Bone marrow (tissue), 2 donors: ENCODE measurements at places on chromosomes 5 and 9.

DNA sequence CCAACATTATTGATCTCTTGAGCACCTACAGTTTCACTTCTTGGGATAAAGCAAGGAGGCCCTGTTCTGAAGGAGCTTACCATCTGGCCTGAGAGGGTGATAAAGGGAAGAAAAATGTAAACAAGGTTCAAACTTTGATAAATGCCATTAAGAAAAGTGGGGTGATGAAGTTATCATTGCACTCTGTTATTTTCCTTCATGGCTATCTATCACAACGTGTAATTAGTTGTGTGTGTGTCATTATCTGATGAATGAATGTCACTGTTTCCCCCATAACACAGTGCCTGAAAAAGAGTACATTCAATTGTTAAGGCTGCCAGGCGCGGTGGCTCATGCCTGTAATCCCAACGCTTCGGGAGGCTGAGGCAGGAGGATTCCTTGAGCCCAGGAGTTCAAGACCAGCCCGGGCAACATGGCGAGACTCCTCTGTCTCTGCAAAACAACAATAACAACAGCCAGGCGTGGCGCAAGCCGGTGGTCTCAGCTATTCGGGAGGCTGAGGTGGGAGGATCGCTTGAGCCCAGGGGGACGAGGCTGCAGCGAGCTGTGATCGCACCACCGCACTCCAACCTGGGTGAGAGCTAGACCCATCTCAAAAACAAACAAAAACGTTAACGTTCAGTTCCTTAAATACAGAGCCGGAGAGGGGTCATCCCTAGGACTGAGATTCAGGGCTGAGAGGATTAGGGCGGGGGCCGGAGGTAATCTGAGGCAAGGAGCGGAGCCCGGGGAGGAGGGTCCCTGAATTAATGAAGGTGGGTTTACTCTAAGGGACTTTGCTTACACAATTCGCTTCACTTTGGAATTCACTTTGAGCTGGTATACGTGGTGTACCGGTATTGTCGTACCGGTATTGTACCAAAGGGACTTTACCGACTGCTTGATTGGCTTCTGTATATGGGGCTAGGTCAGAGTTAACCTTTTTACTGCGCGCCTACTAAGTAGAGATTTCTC is 917 bp downstream of the NHP2 start:
- DNase-seq: no peak

DNA sequence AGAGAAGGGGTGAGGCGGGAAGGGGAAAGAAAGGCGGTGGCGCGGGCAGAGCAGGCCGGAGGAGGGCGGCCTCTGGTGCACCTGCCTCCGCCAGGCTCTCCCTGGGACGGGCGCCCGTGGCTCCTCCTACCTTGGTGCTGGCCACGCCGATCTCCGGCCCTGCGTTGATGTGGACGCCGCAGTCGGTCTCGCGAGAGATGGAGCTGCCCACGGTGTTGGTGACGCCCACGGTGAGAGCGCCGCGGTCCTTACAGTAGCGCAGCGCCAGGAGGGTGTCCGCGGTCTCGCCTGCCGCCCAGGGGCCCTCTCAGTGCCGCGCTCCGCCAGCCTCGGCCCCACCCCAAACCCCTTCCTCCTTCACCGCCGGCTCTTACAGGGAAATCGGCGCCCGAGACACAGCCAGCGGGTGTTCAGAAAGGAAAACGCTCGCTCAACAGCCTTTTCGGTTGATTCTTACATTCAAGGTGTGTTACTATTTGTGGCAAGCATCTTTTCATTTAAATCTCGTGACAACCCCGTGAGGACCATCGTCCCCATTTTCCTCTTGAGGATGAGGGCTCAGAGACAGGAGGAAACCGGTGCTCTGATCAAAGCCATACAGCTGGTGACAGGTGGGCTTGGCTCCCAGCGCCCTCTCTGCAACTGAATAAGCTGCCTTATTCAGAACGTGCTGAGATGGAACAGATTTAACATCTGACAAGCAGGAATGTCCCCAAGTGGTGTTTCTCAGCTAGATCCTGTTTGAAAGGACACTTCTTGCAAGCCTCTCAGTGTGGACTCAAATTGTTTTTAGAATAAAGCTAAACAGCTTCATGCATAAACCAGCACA is 22.0 kb upstream of the MAPK9 start:
- DNase-seq: peak; percentile 22

- DNase-seq: no peak
Observed at GRCh38 chr5:109982966-109983534, 293.3 kb downstream of the MAN2A1 start.

- no peak for DNase-seq
Observed at GRCh38 chr9:22141908-22142307, 132.8 kb upstream of the CDKN2B start.

GRCh38 chr9:20608582-20608981 is 13.7 kb downstream of the MLLT3 start:
- DNase-seq: no peak

- DNase-seq: no peak
Observed at GRCh38 chr9:69981686-69982445, 61.8 kb upstream of the MAMDC2 start.
